HepG2 (cell line): ENCODE measurements at places on chromosomes 3 and 15. TPM values are rescaled to one million over a fixed set of nuclear protein-coding genes. Genes with fewer than 3 reads are reported as not detected.

Gene VEPH1
- not detected in 2 replicates for total RNA-seq

Gene PRSS50
- not detected in 2 replicates for total RNA-seq

Gene LMAN1L
- total RNA-seq = not detected in 2 replicates

Gene DUOXA1
- not detected in 2 replicates for total RNA-seq

DNA sequence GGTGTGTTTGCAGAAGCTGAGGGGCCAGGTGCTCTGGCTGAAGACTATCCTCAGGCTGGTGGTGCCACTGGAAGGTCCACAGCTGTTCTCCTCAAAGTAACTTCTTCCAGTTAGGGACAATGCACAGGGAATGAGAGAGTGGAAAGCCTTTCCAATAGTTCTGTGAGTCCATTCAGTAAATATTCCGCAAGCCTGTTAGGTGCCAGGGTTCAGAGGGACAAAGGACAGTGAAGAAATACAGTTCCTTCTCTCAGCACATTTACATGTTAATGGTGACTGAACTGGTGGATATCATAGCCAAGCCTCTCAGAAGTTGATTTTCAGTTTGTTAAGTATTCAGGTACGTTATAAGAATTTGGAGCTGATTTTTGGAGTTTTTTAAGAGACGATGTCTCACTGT is 122.5 kb downstream of the C3orf70 start:
- DNase-seq = peak; percentile 43

- no peak for DNase-seq
Observed at GRCh38 chr3:134931045-134931785, 136.2 kb downstream of the EPHB1 start.

DNA sequence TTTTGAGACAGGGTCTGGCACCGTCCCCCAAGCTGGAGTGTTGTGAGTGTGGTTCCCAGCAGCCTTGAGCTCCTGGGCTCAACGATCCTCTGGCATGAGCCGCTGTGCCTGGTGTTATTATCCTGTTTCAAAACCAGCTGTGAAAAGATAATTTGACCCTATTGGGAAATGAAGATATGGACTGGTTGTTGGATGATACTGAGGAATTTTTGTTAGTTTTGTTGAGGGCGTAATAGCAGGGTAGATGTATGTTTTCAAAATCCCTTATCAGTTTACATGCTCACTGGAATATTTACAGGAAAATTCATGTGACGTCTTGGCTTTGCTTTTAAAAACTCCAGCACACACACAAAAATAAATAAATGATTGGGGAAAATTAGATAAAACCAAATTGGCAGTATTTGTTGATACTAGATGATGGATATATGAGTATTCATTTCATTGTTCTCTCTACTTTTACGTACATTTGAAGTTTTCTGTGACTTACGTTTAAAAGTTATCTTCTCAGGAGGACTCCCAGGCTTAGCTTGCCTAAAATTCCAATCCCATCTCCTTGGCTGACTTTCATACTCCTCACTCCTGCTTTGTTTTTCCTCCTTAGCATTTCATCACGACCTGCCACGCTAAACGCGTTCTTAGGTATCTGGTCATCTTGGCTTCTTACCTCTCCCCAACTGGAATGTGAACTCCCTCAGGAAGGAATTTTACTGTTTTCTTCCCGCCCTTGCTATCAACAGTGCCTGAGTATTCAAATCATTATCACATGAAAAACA is 56.8 kb upstream of the TFRC start:
- no peak for DNase-seq

- DNase-seq = no peak
Observed at GRCh38 chr15:98543237-98543636, 105.1 kb upstream of the IGF1R start.

DNA sequence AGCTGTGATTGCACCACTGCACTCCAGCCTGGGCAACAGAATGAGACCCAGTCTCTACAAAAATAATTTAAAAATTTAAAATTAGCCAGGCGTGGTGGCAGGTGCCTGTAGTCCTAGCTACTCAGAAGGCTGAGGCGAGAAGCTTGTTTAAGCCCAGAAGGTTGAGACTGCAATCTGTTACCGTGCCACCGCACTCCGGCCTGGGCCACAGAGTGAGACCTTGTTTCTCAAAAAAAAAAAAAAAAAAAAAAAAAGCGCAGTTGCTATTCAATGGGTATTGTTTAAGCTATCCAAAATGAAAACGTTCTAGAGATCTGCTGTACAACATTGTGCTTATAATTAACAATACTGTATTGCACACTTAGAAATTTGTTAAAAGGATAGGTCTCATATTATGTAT is 24.0 kb downstream of the ZNF148 start:
- no peak for DNase-seq

DNA sequence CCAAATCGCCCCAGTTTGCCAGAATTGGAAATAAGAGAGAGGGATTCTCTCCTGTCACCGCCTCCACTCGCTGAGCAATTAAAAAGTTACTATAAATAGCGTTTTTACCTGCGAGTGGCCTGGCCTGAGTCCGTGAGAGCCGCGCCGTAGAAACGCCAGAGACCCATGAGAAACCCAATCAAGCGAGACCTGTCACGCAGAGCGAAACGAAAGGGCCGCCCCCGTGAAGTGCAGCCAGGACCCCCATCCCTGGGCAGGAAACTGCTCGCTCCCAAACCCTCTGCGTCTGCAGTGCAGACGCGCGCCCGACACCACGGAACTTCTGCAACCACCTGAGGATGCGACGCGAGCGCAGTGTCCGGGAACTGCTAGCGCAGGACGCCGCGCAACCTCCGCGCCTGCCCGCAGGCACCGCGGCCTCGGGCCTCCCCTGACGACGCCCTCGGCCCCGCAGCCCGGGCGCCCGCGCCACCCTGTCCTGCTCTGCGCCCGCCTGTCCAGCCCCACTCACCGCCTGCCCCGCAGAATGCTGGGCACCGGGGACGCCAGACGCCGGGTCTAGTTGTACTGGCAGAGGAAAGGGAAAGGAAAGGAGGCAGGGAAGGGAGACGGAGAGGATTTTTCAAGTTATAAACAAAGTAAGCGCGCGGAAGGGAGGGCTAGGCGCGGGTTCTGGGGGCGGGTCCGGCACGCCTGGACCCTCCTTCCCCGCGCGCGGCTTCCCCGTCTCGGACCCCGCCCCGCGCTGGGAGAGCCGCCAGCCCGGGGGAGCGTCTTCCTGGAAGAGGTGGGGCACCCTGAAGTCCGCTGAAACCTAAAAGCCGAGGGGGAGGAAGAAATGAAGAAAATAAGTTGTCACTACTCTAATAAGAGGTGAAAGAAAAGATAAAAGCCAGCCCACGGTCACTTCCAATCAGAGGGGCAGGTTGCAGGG is at the start of gene PLSCR4:
Gene PLSCR4, minus strand, starts transcription at position 657 of the 934 bp plus-strand sequence. CDS start 29,034 bp downstream, outside the sequence.
- DNase-seq = no peak

- no peak for DNase-seq
Observed at GRCh38 chr3:133209871-133210550, 171.8 kb downstream of the TMEM108 start.

DNA sequence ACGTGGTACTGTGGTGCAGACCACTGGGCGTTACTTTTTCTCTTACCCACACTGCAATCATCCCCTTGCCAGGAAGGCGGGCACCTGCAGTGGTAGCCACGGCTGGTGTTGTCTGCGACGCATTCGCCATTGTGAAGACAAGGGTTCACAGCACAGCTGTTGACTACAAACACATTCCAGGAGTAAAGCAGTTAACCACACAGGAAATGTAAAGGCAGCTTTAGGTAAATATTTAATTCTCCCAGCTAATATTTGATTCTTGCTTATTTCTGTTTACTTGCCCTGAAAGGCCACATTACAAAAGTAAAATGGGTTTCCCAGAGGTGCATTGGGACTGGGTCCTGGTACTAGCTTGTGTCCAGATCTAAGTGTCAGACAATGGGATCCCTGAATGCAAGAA is 45.4 kb downstream of the HEG1 start:
- DNase-seq = peak; percentile 47

- DNase-seq = no peak
Observed at GRCh38 chr15:89400116-89400781, 65.6 kb upstream of the POLG start.

GRCh38 chr15:93088200-93088980 is 621 bp downstream of the RGMA start:
- no peak for DNase-seq

DNA sequence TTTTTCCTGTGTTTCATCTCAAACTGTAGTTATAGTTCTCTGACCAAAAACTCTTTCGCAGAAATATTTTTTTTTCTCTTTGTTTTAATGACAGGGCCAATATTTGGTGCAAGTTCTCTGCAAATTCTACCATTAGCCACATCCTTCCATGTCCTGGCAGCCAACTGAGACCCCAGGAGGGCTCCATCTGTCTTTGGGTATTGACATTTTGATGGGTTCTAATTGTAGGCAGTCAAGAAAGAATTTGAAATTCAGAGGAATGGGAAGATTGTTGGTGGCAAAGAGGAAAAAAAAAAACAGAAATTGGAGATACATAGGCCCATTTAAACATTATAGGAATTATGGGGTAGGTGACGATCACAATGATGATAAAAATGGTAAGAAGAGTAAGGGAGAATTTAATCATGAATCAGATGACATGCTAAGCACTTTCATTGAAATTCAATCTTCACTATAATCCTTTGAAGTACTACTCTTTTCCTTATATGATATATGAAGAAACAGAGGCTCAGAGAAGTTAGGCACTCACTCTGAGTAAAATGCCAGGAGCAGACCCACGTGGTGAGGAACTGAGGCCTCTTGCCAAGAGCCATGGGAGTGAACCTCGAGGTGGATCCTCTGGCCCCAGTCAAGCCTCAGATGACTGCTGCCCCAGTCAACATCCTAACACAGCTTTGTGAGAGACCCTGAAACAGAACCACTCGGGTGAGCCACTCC is 151.4 kb downstream of the PDZRN3 start:
- no peak for DNase-seq
